ENCODE measurements at places on chromosomes 6 and 20.

DNA sequence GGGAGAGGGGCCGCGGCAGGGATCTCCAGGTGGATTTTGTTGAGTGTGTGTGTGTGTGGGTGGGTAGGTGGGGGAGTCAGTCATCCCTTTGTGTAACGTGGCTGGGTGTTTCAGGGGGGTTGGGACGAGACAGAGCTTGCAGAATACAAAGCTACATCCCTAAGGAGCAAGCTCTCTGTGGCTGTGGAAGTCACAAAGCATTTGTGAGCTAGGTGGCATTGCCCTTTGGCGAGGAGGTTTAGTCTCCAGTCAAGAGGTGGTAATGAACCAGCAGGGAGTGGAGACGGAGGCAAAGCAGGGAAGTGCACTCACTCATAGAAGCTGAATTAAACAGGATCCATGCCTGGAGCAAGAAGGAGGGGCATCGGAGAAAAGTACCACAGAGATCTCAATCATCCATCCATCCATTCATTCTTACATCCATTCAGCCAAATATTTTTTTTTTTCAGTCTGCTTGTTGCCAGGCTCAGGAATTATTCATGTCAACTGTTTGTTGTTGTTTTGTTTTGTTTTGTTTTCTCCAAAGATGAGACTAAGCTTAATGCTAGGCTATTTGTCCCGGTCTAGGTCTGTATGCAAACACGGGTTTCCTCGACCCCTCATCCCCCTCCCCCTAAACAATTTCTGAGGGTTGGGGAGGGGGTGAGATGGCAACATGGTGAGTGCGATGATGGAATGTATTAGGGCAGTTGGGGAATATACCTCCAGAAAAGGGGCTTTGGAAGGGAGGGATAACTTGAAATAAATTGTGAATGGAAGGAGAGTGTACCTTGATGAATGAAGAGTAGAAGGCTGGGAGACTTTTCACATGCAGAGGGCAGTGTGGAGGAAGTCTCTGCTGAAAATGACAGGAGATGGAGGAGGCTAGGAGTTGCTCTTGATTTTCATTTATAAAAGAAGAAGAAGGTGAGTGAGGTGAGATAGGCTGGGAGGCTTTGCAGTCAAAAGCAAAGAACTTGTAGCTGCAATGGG, 1.0 kb downstream of the HCRTR2 start:
- no peak for DNase-seq

GRCh38 chr20:36474563-36474962, 66.8 kb upstream of the MYL9 start:
- no peak for DNase-seq

DNA sequence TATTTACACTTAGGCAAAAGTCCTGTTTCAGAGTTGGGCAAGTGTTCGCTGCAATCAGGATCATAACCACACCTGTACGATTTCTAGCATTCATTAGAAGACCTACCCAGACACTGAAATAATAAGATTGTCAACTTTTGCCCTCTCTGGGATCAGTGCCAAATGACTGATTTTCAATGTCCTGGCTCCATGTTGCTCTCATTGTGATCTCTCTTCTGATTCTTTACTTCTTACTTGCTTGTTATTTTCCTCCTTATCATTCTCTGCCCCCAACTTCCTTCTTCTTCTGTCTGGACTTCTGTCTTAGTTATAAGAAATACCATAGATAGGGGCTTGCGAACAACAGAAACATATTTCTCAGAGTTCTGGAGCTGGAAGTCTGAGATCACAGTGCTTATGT, 94.4 kb upstream of the BMP2 start:
- DNase-seq: no peak

DNA sequence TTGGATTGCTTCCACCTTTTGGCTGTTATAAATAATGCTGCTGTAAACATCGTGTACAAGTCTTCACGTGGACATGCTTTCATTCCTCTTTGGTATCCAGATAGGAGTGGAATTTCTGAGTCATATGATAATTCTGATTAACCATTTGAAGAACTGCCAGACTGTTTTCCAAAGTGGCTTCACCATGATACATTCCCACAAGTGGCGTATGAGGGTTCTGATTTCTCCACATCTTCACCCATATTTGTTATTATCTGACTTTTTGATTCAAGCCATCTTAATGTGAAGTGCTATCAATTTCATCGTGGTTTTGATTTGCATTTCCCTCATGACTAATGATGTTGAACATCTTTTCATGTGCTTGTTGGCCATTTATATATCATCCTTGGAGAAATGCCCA, 2.9 kb upstream of the SNRPB start:
- DNase-seq: no peak

DNA sequence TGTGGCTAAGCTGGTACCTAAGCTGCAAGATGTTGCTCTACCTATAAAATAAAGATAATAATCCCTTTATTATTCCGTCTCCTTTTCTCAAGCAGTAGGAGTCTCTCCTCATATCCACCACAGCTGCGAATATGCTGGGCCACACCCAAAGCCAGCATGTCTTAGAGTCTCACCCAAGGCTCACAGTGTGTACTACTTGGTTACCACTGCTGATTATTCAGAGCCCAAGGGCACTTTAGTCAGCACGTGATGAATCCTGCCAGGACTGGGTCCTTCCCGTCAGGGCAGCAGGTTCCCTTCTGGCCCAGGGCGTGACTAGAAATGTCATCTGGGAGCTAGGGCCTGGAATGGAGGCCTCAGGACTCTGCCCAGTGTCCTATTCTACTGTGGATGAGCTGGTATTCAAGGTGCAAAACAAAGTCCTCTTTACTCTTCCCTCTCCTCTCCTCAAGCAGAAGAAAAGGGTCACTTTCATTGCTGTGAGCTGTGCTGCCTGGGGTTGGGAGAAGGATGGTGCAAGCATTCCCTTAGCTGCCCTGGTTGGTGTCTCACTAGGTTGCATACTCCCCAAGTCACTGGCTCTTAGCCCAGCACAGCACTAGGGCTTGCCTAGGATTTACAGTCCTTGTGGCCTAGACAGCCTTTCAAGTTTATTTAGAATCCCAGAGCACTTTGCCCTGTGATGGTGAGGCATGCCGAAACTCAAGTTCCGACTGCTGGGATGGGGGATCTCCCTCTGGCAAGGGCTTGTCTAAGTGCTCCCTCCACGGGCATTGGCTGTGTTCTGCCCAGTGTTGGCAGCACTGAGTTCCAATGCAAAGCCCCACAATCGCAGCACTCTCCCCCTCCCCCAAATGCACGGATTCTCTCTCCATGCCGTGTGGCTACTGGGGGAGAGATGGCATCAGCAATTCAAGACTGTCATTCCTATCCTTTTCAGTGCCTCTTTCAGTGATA, 320.2 kb downstream of the BTBD9 start:
- DNase-seq: no peak

GRCh38 chr6:48917233-48917632, 545.8 kb downstream of the MMUT start:
- no peak for DNase-seq

DNA sequence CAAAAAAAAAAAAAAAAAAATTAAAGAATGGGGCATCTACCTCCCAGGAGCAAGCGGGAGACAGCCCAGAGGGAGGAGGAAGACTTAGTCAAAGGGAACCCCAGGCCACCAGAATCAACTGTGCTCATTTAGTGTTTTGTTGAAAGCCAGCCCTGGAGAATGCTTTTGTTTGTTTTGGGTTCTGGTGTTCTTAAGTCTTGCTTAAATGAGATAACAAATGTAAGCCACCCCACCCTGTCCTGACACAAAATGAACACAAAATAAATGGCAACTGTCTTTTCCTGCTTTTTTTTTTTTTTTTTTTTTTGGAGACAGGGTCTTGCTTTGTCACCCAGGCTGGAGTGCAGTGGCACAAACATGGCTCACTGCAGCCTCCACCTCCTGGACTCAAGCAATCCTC, 165.0 kb upstream of the JARID2 start:
- no peak for DNase-seq

DNA sequence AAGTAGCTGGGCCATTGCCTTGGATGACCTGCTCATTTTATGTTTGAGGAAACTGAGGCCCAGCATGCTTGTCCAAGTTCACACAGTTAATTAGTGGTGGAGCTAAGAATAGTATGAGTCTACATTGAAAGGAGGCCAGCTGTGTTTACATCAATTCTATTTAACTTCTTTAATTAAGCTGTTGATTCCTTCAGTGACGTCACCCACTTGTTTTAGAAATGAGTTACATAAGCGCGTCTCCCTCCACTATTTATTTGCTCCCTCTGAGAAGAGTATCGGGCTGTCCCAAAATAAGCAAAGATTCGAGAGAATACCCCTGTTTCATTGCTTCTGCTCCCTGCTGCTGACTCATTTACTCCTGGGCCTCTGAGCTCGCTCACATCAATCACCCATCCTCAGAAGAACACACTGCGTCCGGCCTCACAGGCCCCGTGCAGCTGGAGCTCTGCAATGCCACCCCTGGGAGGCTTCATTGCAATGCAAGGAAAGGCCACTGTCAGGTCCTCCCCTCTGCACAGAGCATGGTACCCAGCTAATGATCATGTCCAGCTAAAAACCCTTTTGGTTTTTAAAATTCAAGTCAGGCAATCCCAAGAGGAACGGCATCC, 74.8 kb upstream of the BMP2 start:
- DNase-seq: no peak

DNA sequence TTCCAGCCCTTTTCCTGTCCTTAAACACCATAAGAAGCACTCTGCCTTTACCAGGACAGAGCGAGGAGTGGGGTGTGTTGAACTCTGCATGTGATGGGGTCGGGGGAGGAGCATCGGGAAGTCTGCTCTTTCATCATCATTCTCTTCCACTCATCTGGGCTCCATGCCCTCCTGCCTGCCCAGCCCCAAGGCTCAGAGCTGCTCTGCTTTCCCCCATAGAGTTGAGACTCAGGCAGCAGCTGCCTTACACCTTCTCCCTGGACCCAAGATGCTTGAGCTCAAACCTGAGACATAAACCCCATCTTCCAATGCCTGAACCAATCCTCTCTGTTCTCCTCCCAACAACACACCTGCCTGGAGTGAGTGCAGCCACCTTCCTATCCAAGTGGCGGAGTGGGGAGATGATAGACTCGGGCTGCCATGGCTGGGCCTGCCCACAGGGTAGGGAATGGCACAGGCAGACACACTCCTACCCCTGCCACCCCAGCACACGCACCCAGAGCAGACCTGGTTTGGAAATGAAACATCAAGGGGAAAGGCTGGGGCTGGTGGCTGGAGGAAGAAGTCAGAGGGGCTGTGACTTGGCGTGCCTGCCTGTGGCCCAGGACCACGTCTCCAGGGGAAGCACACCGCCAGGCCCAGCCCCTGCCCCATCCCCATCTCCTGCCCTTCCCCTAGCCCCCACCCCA, 28.4 kb downstream of the TFEB start:
- no peak for DNase-seq

GRCh38 chr6:88982720-88983119, 19.3 kb upstream of the RNGTT start:
- DNase-seq: no peak

GRCh38 chr6:38802497-38802896, 87.4 kb downstream of the DNAH8 start:
- no peak for DNase-seq

DNA sequence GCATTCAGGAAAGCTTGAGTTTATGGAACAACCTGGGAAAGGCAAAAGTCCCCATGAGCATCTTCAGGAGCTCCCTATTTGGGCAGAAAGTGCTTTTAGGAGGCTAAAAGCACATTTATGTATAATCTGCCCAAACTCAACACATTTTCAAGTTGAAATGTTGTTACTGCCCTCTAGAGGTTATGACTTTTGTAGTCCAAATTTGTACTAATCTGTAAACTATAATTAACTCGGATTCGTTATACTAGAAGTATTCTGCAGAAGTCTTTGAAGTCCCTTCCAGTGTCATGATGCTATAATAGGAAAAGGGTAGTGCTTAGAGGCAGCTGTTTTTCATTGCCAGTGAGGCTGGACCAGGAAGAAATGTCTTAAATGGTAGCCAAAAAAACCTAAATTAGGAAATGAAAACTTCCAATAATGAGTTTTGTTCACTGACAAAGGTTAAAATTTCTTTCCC, 44.8 kb upstream of the EMILIN3 start:
- no peak for DNase-seq

- DNase-seq: no peak
Measured at GRCh38 chr20:54573838-54574237, 98.4 kb downstream of the DOK5 start.

DNA sequence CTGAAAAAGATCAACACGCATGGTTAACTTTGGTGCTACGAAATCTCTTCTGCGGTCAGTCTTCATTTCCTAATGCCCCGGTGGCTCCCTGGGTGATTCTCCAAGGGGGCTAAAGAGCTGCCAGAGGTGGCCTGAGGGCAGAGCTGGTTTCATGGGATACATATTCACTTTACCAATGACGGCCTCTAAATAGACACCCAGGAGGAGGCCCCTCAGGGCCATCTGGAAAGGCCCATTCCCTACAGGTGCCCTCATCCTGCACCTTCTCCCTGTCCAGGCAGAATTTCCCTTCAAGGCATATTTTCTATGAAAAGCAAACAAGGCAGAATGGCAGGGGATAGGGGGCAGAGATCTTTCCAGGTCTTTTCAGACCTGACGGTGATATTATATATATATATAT, 12.5 kb downstream of the BNIP5 start:
- no peak for DNase-seq

- DNase-seq: no peak
Measured at GRCh38 chr6:135419162-135419561, 78.4 kb downstream of the AHI1 start.

DNA sequence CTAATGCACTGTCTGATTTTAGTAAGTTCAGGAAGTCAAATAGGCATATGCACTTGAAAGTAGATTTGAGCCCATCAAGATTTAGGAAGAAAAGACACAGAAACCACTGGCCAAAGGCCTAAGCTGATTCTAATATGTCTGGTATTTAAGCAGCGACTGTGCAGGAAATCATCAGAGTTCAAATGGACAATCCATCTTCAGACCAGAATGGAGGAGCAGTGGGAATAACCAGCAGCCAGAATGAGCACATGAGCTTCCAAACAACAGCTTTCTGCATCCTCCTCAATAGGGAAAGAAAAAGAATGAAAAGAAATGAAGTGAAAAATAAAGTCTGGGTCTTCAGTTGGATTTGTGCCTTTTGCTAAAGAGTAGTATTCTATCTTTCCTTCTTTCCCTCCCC, 50.6 kb downstream of the SOD2 start:
- no peak for DNase-seq

DNA sequence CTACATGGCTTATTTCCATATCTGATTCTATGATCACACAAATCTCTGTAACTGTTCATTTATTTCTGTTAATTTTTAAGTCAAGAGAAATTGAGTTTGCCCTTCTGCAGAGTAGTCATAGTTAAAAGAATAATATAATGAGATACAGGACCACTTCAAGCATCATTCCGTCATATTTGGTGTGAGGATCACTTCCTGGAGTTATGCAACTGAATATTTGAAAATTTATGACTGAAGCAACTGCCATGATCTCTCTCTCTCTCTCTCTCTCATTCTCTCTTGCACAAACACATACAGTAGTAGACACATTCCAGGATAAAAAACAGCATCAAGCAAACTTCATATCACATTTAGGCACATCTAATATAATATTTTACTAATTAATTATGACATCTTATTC, 116.4 kb downstream of the COL9A1 start:
- no peak for DNase-seq

All from cortex of kidney (tissue), 1 donor.